SJSA1 (cell line): ENCODE measurements at places on chromosomes 11 and 22. TPM values are rescaled to one million over a fixed set of nuclear protein-coding genes. Genes with fewer than 3 reads are reported as not detected.

APOL4 gene
- 0.08 TPM in 1 of 2 replicates, not detected in the other for total RNA-seq

DNA sequence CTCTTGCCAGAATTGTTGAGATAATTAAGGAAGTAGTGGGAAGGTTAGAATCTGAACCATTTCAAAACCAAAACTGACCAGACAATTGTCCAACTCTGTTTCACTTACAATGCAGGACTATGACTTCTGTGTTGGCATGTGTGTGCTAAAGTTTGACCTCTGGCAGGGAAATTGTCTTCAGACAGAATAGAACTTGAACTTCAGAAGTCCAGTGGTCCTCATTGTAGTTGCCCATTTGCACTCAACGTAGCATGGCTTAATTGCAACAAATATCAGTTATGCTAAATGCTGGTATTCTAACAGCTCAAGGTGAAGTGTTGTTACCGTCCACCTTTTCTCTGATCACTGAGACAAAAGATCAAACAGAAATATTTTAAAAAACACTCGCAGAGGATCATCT lies 47.2 kb downstream of the BLID start:
- no peak for DNase-seq

DNA sequence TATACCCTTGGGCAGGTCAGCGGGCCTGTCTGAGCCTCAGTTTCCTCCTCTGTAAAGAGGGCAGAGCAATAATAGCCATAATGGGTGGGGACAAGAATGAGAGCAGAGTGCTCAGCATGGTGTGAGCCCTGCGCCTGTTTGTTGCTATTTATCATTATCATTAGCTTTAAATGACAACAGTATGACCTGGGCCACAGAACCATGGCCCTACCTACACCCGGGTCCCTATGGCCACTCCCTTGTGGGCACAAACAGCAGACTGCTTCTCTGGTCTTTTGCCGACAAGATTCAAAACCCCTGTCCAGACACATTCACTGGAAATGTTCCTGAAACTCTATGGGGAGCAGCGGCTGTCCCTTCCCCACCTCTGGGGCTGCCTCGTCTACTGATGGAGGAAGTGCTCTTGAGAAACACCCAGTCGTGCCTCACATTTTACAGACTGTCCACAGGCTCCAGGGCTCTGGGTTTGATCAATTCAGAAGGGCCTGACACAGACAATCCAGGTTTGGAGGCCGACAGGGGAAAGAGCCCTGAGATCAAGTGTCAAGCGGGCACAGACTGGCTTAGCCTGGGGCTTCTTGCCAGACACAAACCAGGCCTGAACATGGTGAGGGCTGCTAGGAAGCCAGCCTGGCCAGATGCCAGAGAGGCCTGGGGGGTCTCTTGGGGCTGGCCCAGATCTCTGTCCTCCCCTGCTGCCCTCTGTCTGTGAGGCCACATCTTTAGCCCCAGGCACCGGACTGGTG lies 112.5 kb upstream of the CD82 start:
- peak; percentile 47 for DNase-seq

DNA sequence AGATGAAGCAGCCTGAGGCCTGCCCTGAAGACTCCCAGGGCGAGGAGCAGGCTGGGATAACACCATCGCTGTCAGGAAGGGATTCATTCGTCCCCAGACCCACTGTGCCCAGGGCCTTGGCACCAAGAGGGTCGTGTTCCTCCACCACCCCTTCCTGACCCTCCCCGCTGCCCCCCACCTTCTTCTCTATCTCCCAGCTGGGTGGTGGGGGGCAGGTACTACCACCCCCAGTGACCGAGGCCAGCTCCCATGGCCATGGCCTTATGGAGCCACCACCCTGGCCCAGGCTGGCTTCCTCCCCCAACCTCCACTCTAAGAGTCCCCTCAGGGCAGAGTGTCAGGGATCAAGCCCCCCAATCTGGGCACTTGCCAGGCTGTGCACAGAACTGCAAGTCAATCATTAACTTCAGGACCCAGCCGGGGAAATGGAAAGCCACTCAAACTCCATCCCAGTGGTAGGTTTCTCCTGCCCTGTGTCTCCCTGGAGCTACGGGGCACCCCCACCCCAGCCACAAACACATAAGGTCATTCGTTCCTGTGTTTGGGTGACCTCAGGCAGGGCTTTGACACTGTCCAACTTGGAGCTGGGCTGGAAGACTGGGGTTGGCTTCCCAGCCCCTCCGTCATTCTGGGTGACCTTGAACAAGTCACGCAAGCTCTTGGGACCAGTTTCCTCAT lies 33.3 kb upstream of the WNT11 start:
- no peak for DNase-seq

- no peak for DNase-seq
These were observed 86.6 kb upstream of the LINC01488 start for GRCh38 chr11:69394869-69395246.

- DNase-seq, result no peak
These were observed 25.5 kb upstream of the CD82 start for GRCh38 chr11:44539971-44540370.

DNA sequence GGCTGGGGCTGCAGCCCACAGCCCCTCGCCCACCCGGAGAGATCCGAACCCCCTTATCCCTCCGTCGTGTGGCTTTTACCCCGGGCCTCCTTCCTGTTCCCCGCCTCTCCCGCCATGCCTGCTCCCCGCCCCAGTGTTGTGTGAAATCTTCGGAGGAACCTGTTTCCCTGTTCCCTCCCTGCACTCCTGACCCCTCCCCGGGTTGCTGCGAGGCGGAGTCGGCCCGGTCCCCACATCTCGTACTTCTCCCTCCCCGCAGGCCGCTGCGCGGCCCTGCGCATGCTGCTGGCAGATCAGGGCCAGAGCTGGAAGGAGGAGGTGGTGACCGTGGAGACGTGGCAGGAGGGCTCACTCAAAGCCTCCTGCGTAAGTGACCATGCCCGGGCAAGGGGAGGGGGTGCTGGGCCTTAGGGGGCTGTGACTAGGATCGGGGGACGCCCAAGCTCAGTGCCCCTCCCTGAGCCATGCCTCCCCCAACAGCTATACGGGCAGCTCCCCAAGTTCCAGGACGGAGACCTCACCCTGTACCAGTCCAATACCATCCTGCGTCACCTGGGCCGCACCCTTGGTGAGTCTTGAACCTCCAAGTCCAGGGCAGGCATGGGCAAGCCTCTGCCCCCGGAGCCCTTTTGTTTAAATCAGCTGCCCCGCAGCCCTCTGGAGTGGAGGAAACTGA lies 731 bp downstream of the GSTP1 start:
- DNase-seq, result peak; percentile 81

DNA sequence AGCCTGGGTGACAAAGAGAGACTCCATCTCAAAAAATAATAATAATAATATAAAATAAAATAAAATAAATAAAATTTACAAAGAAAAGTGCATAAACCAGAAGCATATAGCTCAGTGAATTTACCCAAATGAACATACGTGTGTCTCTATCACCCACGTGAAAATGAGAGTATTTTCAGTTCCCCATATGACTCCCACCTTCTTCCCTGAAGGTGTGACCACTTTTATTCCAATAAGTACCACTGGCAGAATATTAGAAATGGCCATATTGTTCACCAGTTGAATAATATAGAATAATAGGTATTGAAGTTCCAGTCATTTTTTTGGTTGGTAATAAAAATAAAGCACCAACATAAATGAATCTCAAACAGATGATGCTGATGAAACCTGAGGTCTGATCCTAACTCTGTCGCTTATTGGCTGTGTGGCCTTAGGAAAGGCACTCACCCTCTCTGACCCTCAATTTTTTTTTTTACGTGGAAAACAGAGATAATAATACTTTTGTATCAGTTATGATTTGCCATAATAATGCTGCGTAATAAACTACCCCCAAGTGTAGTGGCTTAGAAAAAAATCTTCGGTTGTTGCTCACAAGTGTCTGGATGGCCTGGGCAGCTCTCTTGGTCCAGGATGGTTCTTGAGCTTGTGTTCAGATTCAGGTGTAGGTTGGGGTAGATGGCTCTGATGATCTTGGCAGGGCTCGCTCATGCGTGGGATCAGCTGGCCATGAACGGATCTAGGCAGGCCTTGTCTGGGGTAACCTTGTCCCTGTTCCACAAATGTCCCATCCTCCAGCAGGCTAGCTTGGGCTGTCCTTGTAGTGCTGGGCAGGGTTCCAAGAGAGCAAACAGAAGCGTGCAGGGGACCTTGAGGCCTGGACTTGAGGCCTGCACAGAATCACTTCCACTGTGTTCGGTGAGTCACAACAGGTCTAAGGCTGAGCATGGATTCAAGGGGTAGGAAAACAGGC lies 88.1 kb downstream of the MYO18B start:
- no peak for DNase-seq

- DNase-seq, result no peak
These were observed 22.2 kb upstream of the UBASH3B start for GRCh38 chr11:122633219-122633829.

DNA sequence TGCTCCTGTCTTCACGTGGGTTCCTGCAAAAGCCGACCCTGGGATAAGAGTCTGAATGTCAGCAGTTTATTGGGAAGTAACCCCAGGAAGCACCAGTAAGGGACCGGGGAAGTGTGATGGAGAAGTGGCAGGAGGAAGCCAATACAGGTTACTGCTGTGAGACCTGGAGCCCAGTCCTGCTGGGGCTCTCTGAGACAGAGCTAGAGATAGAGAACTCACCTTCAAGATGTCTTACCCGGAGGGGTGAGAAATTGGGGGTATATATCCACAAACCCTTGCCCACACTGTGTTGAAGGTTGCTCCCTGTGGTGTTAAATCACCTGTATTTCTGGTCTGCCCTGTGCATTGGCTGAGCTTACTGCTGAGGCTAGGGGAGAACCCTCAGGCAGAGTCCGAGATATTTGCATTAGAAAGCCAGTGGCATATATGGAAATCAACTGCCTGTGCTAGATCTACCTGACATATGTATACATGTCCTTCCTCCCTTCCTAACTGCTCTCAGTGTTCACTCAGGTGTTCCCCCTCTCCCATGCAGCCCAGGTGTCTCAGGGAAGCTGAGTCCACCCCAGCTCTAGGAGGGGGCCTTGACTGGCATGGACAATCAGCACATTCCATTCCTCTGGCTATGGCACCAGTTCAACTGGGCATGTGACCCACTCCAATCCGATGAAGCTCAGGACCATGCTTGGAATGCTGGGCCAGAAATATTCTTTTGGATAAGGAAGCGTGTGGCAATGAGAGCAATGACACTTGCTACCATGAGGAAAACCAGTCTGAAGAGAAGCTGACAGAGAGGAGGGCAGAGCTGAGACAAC lies 6.8 kb upstream of the MICAL2 start:
- no peak for DNase-seq

- no peak for DNase-seq
These were observed 87.8 kb upstream of the CRYBB3 start for GRCh38 chr22:25111579-25112517.

DNA sequence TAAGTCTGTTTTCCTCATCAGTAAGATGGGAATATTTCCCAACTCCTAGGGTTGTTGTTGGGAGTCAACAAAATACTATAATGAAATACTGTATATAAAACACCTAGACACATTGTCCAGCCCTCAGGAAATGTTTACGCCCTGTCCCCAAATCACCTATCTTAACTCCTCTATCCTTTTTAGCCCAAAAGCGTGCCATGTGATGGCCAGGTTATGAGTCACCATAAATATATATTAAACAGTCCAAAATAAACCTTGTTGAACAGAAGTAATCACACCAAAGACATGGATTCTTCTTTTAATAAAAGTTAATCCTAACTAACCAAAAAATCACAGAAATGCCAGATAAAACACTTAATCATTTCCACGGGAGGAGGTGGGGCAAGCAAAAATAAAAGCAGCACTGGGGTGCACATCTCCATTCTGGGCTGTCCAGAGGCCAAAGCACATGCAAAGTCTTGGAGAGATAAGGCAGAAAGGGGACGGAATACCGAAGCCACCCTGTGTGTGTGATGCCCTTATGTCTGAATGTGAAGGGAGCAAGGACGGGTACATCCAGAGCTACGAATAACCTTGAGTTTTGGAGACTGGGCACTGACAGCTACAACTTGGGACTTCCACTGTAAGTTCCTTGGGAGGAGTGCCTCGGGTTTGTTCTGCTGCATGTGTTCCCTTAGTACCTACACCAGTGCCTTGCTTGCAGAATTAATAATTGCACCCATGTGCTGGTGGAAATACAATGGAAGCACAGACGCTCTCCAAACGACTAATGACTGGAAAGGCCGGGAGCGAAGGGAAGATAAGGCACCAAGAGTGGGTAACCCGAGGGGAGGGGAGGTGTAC lies 1.1 kb downstream of the OSBP start:
- DNase-seq, result no peak

- DNase-seq, result no peak
These were observed 334.6 kb downstream of the MN1 start for GRCh38 chr22:27466778-27467438.

DNA sequence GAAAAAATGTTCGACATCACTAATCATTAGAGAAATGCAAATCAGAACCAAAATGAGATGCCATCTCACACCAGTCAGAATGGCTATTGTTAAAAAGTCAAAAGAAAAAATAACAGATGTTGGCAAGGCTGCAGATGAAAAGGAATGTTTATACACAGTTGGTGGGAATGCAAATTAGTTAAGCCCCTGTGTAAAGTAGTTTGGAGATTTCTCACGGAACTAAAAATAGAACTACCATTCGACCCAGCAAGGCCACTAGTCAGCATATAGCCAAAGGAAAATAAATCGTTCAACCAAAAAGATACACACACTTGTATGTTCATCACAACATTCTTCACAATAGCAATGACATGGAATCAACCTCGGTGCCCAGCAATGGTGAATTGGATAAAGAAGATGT lies 503.2 kb downstream of the OPCML start:
- no peak for DNase-seq

DNA sequence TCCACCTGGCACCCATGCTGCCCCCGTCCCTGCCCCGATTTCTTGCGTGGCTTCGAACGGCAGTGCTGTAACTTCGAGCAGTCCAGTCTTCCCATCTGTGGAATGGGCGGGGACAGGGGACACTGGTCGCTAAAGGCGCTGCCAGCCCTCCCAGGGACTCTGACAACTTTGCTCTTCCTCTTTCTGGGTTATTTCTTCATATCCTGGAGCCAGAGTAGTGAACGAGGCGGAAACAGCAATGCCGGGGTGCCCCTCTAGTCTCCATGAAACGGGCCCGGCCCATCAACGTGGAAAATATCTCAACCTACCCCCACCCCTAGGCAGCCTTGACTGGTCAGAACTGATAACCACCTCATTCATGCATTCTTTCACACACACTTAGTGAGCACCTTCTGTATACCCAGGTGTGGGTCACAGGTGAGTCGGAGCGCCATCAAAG lies 42.8 kb downstream of the TRIOBP start:
- DNase-seq, result no peak

CTSW gene
- 1.9 TPM in 1 of 2 replicates, not detected in the other for total RNA-seq

DNA sequence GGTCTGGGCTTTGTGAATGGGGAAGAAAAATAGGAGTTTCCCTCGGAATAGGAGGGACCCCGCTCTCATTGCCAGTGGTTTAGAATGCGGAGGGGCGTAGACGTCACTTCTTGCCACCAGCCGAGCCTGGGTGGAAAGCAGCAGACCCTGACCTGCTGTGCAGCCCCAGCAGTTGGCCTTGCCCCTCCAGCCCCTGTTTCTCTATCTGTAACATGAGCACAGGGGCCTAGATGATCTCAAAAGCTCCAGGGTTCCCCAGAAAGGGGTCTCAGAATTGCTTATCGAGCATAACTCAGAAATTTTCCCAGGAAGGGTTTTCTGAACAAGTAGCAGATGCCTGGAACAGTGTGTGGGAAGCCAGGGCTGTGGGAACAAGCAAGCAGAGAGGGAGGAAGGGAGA lies 43.9 kb downstream of the C11orf91 start:
- peak; percentile 9 for DNase-seq

- DNase-seq, result no peak
These were observed 13.7 kb upstream of the TOP3B start for GRCh38 chr22:21996175-21996720.

- peak; percentile 86 for DNase-seq
These were observed 16.3 kb downstream of the DGKZ start for GRCh38 chr11:46363455-46364005.
